ENCODE measurements at places on chromosomes 13 and 19. TPM values are rescaled to one million over a fixed set of nuclear protein-coding genes. Genes with fewer than 3 reads are reported as not detected.

- H3K27ac ChIP-seq = no peak overlapping the region
- no peak overlapping the region for H3K4me3 ChIP-seq
- H3K36me3 ChIP-seq = no peaks in the 10 kb centered on the region
- no peak for DNase-seq
- no peaks in the 10 kb centered on the region for H3K4me1 ChIP-seq
Measured at GRCh38 chr13:49975826-49976225, 21.0 kb upstream of the TRIM13 start.

GRCh38 chr19:49473868-49474541 lies at the start of gene FLT3LG:
FLT3LG (plus strand) TSS chr19:49474215; CDS start chr19:49474640, 425 bp downstream.
- DNase-seq = peak; percentile 60
- H3K4me1 ChIP-seq = peaks cover 4% of the 10 kb centered on the region
- peaks cover 24% of the 10 kb centered on the region for H3K27me3 ChIP-seq
- peak within 1 kb of the TSS; percentile 66 for H3K4me3 ChIP-seq
- H3K27ac ChIP-seq = no peak within 1 kb of the TSS
- H3K36me3 ChIP-seq = peaks cover 3% of the 10 kb centered on the region

IZUMO1 gene
- 0.80 TPM for total RNA-seq

SCAF1 gene
- total RNA-seq = 88.9 TPM
